ENCODE measurements at places on chromosomes 3 and 15. TPM values are rescaled to one million over a fixed set of nuclear protein-coding genes. Genes with fewer than 3 reads are reported as not detected.

- DNase-seq = no peak
Measured at GRCh38 chr15:50355619-50355905, 564 bp upstream of the GABPB1 start.

- DNase-seq = no peak
Measured at GRCh38 chr3:143348486-143349327, 229.1 kb downstream of the CHST2 start.

DNA sequence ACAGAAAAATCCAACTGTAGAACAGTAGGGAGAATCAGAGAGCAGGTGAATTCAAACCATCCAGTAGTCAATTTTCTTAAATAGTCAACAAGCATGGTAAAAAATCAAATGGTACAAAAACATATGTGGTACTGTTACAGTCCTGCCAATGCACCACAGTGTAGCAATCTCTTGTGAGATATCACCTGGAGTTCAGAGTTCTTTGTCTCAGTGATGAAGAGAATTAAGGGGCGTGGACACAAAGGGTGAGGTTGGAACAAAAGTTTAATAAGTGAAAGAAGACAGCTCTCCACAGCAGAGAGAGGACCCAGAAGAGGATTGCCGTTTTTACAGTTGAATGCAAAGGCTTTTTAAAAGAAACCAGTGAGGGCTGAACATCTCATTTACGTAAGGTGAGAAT lies 113.2 kb downstream of the NEO1 start:
- no peak for DNase-seq

Gene DVL3
- total RNA-seq = 88.1 TPM

Gene TTC21A
- total RNA-seq = 8.1 TPM

Gene KLHDC8B
- total RNA-seq = 35.1 TPM

Data from chondrocyte (in vitro differentiated cells).